ENCODE measurements at places on chromosomes 5 and 9. TPM values are rescaled to one million over a fixed set of nuclear protein-coding genes. Genes with fewer than 3 reads are reported as not detected.

DNA sequence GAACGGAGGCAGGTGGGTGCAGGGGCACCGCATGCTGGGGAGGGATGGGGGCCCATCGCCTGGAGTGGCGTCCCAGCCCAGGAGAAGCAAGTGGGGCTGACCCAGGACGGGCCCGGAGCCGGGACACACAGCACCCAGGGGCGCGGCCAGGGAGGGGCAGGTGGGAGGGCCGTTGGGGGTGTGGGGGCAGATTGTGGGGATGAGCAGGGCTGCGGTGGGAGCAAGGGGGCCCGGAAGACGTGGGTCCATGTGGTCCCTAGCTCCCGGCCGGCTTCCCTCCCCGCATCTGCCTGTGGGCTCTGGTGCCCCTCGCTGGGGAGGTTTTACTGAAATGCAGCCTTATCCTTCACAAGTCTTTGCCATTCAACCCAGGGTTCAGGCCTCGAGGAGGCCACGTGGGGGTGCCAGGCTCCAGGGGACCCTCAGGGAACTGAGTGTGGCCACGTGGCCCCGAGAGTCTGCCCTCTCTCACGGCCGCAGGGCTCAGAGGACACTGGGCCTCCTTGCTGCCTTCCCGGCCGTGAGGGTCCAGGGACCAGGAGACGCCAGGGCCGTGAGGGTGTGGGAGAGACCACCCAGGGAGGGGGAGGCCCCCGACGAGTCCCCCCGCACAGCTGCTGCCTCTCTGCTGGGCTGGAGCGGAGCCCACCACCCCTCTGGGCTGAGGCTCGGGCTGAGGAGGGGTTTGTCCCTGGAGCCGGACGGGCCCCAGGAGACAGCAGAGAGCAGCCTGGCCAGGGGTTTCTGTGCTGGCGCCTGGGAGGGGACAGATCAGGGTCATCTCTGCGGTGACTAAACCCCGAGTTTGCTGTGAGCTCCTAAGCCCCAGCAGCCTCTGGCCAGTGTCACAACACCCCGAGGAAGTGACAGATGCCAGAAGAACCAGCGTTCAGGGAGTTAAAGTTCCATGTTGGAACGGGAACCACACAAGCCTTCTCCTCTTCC lies 35.2 kb downstream of the SLC9A3 start:
- no peak for DNase-seq

- no peak for DNase-seq
These were observed 1269.9 kb downstream of the FOXD4L5 start for GRCh38 chr9:64015136-64015535.

- DNase-seq = no peak
These were observed 373.0 kb upstream of the CCNH start for GRCh38 chr5:87785554-87786335.

DNA sequence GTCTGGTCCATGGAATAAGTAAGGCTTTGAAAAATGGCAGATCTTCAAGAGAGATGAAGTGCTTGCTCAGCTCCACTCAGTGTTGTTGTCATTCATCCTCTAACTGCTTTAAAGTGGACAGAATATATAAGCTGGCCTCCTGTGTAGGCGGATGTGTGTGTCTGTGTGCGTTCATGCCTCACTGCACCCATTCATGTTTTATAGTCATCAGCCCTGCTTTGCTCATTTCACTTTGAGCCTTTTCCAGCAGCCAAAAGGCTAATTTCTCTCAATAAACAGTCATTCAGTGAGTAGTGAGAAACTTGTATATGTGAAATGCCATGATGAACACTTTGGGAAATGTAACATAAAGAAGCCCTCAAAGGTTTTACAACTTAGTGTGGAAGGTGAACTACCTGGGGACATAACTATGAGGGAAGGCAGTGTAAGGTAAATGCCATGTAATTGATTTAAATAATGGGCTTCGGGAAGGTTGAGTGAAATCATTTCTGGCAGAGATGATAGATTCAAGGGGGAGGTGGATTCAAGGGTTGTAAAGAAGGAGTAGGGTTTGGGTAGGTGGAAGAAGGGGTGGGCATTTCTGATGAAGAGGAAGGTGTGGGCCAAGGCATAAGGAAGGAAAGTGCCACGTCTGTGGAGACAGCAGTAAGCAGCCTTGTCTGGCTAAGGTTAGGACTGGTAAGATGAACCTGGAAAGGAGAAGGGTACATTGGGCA lies 15.7 kb downstream of the TTC23L start:
- no peak for DNase-seq

- peak; percentile 76 for DNase-seq
These were observed 10.2 kb downstream of the HAND1 start for GRCh38 chr5:154467655-154468354.

- no peak for DNase-seq
These were observed 35.8 kb downstream of the C7 start for GRCh38 chr5:40945111-40945510.

DNA sequence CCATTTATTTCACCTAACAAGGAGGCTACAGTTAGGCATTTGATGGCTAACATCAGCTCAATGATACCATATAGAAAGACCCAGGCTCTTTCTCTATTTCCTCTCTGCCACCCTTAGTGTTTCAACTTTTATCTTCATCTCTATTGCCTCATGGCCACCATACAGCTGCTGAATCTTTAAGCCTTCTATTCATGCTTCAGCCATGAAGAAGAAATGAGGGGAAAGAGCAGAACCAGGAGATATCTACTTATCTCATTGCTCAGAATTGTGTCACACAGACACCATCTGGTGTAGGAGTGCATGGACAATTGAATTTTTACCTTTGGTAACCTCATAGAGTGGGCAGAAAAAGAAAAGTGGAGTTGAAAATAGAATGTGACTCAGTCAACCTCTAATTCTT lies 6.7 kb downstream of the GAPT start:
- no peak for DNase-seq

The STARD4 gene
- 5.6 TPM for total RNA-seq

The CENPK gene
- 0.38 TPM for total RNA-seq

DNA sequence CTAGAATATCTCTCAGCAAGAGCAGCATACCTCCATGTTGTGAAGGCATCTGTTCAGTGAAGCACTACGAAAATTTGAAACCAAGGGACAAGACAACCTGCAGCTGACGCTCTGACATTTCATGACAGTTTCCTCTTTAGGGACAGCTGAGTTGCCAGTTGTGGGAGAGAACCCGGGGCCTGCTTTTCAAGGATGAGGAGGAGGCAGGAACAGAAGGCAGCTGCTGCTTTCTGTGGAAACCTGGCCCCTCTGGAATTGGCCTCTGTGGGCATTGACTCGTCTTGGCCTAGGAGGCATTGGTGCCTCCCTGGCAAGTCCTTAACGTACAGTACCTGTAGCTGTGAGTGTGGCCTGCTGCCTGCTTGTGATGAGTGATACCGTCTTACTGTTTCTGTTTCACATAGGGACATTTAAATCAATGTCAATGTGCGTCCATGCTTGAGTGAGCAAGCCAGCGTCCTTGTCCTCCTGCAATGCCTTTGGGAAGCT lies 21.6 kb downstream of the SLC46A2 start:
- no peak for DNase-seq

DNA sequence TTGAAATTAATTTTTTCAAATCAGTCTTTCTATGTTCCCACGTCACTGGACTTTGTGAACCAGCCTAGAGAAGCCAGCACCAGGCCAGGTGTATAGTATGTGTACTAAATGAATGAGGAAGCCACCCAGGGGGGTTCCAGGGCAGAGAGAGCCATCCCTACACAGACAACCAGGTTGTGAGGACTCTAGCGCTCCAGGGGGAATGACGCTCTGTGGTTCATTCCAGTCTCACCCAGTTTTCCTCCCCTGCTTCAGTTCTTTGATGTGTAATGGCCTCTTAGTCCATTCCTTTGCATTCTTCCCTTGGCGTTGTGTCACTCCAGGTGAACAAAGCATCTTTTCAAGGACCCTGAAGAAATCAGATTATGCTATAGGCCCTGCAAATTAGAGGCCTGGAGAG lies 330.6 kb downstream of the NSG2 start:
- DNase-seq = no peak

DNA sequence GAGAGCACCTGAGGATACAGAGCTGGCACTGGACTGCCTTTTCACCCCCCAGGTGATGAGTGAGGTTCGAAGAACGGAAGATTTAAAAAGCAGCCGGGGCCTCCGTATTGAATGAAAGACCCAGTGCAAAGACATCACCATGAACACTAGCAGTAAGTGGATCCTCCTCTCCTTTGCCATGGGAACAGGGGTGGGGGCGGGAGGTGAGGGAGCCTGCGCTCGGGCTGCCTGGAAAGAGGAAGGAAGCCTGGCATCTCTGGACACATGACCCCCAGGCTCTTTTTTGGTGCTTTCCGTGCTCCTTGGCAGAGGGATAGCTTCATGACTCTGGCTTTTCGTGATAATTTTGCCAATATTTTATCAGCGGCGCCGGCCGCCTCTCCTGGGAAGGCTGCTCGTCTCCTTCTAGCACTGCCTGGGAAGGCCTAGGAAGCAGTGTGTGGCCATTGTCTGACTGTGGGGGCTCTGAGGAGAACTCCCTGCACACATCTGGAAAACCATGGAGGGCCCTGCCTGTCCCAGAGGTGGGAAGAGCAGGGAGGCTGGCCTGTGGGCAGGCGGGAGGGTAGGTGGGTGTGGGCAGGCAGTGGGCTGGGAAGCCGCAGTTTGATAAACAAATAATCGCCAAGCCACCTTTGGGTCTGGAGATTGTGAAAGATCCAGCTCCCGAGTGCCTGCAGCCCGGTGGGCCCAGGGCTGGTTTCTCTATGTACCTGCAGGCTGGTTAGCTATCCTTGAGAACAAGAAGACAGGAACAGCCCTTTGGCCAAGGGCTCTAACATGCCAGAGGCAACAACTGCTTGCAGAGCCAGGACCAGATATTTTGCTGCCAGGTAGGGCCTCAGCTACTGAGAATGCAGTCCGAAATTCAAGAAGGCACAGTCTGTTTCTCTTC lies 911 bp downstream of the ABLIM3 start:
- DNase-seq = peak; percentile 36

- no peak for DNase-seq
These were observed 533.0 kb downstream of the BNC2 start for GRCh38 chr9:16337322-16338029.

- no peak for DNase-seq
These were observed 181.1 kb downstream of the PDZD2 start for GRCh38 chr5:31819926-31820516.

- no peak for DNase-seq
These were observed 147.3 kb downstream of the ACTL7B start for GRCh38 chr9:108708448-108708847.

- DNase-seq = no peak
These were observed 521 bp upstream of the PTGS1 start for GRCh38 chr9:122370303-122370702.

The GLRA1 gene
- not detected for total RNA-seq

The CER1 gene
- not detected for total RNA-seq

The TSSK1B gene
- total RNA-seq = not detected

DNA sequence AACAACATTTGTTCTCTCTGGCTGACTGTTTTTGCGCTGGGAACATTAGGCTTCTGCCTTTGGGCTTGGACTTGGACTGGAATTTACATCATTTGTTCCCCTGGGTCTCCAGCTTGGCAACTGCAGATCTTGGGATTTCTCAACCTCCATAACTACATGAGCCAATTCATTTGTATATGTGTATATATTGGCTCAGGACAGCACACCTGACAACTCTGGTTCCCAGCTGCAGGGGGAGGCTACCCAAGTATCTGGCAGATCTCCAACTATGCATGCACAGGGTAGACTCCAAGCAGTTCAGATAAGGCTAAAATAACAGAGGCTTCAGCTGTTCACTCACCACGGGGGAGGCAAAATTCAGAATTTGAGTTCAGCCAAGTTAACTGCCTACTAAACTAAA lies 31.6 kb upstream of the F2RL1 start:
- peak; percentile 44 for DNase-seq

DNA sequence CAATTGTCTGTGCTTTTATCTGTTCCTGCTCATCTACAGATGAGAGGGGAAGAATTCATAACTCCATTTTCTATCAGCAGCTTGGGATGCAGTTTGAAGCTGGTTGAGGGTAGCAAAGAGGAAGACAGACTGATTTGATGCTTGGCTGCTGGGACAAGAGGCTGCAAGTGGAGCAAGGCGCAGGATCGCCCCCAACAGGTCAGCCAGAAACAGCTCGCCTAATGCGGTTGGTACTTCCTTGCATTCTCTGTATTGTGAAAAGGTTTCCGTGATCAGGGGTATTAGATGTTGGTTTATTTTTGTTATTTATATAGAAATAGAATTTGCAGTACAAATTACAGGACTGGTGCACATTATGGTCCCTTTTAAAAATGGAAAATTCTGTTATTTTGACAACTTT lies 40.6 kb downstream of the ZNF883 start:
- no peak for DNase-seq

The DAP gene
- 22.9 TPM for total RNA-seq

DNA sequence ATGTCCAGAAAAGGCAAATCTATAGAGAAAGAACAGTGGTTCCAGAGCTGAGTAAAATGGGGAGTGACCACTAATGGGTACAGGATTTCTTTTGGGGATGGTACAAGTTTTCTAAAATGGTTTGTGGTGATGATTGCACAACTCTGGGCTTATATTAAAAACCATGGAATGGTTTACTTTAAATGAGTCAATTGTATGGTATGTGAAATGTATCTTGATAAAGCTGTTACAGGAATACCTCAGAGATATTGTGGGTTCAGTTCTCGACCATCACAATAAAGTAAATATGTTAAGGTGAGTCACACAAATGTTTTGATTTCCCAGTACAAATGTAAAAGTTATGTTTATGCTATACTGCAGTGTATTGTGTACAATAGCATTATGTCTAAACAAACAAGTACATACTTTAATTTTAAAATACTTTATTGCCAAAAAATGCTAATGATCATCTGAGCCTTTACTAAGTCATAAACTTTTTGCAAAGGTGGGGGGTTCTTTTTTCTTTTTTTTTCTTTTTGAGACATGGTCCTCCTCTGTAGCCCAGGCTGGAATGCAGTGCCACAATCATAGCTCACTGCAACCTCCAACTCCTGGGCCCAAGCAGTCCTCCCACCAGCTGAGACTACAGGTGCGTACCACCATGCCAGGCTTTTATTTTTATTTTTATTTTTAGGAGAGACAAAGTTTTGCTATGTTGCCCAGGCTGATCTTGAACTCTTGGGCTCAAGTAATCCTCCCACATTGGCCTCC lies 65.9 kb downstream of the SHOC1 start:
- no peak for DNase-seq

DNA sequence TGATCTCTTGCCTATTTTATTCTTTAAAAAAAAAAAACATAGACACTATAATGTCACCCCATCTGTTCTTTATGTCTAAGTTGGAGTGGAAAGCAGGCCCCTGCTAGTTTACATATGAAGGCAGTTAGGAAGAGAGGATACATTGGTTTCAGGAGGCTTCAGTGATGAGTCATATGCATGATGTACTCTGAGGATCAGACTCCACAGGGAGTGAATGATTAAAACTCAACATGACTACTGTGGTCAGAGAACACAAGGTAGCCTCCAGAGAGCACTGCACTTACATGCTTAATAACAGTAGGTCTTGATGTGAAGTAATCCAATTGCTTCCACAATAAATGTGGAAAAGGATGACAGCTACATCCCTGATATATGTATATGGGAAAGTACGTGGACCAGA lies 22.7 kb upstream of the FSTL4 start:
- DNase-seq = no peak

DNA sequence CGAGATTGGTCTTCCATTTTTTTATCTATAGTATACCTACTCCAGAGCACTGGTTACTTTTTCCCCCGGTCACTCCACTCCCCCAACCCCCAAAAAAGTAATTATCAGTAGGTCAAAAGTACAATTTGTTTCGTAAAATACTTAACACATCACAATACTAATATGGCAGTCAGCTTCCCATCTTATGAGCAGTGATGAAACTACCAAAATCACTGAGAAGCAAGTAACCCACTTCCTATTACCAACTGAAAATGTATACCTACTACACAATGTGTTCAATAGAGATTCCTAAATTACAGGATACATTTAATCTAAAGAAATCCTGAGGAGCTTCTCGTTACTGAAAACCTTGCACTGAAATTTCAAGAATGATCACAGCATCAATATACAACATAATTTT lies 1.9 kb downstream of the CERT1 start:
- DNase-seq = no peak

Measured in left ventricle myocardium inferior (tissue), 1 donor.